ENCODE measurements at places on chromosomes 6 and 20.

- no peak for DNase-seq
Measured at GRCh38 chr6:21666201-21666691, 72.7 kb downstream of the SOX4 start.

DNA sequence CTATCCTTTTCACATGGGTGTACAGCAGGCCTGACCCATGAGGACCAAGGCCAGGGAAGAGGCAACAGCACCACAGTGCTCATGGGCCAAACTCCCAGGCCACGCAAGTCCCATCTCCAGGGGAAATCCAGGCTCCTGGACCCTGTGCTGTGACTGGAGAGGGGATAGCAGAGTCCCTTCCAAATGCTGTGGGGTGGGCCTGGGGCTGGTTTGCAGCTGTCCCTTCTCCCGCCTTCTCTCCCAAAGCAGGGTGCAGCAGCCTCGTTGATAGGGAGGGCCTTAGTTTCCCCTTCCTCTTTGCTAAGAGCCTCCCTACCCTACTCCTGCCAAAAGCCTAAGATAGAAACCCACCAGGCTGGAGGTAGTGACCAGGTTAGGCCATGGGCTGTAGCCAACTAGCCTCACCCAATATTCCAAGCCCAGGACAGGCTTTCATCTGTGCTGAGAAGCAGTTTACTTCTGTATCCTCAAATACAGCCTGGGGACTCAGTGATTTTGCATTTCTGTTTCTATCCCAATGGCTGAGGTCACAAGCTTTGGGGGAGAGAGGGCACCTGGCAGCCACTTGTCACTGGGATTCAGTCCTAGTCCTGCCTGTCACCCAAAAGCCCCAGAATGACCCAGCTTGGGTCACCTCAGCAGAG lies 1.4 kb downstream of the CTSZ start:
- DNase-seq = no peak

- no peak for DNase-seq
Measured at GRCh38 chr6:79602859-79603258, 28.3 kb upstream of the SH3BGRL2 start.

DNA sequence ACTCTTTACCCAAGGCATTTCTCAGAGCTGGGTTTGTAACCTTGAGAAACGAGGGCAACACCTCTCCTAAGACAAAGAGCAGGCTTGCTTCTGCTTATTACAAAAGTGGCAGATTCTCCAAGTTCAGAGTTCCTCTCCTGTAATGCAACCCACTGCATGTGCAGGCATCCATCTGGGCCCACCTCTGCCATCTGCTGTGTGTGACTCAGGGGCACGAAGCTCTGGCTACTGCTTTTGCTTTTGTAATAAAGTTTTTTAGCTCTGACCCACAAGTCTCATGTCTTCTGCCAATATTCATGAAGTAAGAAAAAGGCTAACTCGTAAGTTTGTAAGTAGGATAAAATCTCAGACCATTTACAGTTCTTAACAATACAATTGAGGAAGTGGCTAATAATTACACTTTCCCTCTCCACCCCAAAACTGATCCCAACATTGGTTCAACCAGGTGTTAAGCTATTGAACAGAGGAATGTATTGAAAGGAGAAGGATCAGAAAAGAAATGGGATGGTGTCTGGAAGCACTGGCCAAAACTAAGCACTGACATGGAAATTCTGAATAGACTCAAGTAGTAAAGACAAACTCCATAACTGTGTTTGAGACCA lies 51.7 kb upstream of the SMLR1 start:
- DNase-seq = no peak

- DNase-seq = no peak
Measured at GRCh38 chr6:116691154-116691553, 10.1 kb downstream of the KPNA5 start.

DNA sequence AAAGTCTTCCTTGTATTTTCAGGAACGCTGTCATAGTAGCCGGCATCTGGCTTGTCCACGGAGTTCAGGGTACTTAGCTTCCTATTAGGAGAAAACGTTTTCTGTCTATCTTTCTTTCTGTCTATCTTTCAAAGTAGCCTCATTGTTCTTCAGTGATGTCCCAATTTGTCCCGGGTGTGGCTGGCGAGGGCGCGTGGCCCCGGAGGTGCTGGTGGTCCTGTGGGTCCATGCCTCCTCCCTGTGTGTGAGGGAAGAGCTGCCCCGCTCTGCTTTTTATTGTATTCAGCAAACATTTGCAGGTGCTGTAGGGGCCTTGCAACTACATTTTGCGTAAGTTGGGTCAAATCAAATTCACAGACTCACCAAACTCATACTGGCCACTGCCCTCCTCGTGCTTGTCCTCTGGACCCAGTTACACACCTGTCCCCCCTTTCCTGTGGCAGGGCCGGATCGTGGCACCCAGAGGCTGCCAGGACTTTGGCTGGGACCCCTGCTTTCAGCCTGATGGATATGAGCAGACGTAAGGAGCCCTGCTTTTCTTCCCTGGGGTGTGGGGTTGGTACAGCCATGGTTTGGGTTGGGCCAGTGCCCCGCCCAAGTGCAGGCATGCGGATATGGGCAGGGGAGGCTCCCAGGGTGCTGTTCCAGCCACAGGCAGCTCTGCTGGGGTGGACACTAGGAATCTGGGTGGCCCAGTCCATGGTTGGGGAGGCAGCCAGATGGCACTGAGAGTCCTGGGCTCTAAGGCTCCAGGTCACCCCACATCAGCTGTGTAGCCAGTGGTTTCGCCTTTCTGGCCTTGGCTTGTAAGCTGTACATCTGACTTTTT lies 12.3 kb downstream of the ITPA start:
- no peak for DNase-seq

GRCh38 chr6:161396539-161396938 lies 122.7 kb upstream of the AGPAT4 start:
- no peak for DNase-seq

DNA sequence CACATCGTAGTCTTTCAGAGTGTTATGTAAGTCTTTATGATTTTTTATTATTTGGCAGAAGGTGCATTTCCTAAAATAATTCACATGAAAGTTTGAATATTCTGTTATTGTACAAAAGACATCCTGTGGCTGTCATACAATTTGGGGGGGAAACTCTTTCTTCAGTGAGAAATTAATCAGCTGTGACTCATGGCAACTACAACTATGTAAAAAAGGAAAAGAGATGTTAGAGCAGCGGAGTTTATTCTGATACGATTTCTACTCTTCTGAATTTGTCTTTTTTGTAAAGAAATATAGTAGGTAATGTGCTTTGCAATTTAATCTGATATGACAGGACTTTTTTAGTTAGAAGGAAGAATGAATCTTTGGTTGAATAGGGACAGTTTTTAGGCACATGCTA lies 14.2 kb downstream of the COL19A1 start:
- no peak for DNase-seq

DNA sequence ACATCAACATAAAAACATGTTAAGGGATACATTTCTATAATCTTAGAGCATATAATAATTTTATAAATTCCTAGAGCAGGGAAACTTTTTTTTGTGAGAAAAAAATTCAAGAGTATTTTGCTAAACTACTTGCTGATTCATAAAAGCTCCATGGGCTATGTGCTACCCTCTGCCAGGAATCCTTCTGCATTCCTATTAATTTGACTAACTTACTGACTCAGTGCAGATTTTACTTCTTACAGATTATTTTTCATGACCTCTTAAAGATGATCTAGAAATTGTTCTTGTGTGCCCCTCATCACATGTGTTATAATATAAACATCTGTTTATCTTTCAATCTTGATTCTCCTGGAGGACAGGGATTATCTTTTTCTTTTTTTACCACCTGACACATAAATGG lies 5.7 kb downstream of the VTA1 start:
- no peak for DNase-seq

DNA sequence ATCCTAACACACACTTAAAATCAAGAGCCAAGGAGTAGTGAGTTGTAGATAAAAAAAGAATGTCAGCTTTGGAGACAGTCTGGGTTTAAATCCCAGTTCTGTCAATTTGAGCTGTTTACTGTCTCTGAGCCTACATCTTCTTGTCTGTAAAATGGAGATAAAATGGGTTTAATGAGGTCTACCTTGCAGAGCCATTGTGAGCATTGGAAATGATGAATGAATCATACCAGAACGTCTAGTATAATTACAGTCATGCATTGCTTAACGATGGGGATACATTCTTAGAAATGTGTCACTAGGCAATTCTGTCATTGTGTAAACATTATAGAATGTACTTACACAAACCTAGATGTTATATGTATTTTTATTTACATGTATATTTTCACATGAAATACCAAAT lies 17.6 kb upstream of the SGK2 start:
- no peak for DNase-seq

GRCh38 chr6:149846321-149846720 lies 17.8 kb downstream of the LRP11 start:
- DNase-seq = no peak

DNA sequence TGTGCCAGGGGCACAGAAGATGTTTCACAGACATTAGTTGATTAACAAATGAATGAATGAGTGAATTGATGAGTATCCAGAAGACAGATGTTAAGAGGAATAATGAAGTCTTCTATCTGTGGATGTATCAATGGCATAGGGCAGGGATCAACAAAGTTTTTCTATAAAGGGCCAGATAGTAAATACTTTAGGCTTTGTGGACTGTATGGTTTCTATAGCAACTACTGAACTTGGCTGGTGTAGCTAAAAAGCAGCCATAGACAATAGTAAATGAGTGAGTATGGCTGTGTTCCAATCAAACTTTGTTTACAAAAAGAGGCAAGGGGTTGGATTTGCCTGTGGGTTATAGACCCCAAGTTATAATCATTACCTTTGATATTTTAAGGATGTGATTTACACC lies 144.0 kb downstream of the PRL start:
- no peak for DNase-seq

GRCh38 chr6:24356310-24356973 lies 1.4 kb downstream of the DCDC2 start:
- no peak for DNase-seq

DNA sequence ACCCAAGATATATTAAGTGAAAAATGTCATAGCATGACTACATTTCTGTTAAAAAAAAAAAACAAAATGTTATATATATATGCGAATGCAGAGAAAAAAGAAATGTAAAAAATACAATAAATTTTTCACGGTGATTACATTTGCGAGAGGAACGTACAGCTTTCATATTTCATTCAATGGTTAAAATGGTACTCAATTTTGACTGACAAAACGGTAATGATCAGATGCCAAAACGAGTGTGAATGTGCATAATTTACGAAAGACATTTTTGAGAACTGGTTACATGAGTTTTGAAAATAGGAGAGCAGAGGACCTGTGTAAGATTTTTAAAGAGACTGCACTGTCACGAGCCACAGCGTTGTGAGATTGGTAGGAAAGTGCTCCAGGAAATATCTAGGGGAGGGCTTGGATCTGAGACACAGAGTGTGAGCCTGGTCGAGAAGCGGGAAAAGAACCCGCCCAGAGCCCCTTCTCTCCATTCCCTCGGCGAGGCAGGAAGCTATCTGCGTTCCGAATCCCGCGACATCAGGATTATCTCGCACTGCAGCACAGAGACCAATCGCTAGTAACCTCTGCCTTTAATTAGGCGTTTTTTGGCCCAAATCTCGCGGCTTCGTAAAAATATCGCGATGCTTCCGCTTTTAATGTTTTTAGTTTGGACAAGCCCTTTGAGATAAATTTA lies 28.5 kb downstream of the TRIM27 start:
- DNase-seq = peak; percentile 88

- DNase-seq = no peak
Measured at GRCh38 chr6:39752835-39753724, 27.9 kb upstream of the KIF6 start.

GRCh38 chr6:6753301-6753700 lies 164.8 kb downstream of the LY86 start:
- no peak for DNase-seq

GRCh38 chr6:20148433-20148832 lies 63.8 kb downstream of the MBOAT1 start:
- no peak for DNase-seq

DNA sequence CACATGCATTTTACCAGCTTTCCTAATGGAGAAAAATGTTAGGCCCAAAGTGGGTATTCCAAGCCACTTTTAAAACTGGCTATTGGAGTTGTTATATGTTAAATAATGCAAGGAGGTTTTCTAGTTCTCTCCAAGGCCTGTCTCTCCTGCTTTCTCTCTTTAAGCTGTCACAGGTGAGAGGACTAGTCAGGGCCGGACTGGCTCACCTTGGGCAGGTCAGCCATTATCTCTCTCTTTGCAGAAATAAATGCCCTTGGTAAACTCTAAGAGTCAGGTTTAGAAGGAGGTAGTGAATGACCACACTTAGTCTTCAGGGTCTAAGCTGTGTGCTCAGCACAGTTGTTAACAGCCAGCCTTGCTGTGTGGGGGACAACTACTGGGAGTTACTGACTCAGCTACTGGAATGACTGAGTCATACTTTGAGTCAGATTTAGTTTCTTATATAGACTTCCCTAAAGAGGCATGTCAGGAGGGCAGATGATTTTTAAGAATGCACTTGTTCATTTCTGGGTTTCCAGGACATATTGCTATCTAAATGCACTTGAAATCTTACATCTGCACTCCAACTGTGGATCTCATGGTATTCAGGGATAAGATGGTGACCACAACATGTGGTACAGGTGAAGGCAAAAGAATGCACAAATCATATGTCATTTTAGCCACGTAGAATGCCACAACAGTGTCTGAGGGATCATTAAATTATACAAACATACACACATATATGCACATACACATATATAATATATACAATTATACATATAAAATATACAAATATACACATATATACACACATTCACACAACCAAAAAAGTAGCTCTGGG lies 719.4 kb downstream of the EPM2A start:
- DNase-seq = peak; percentile 20

- DNase-seq = no peak
Measured at GRCh38 chr20:15487682-15488081, 1085.6 kb downstream of the KIF16B start.

DNA sequence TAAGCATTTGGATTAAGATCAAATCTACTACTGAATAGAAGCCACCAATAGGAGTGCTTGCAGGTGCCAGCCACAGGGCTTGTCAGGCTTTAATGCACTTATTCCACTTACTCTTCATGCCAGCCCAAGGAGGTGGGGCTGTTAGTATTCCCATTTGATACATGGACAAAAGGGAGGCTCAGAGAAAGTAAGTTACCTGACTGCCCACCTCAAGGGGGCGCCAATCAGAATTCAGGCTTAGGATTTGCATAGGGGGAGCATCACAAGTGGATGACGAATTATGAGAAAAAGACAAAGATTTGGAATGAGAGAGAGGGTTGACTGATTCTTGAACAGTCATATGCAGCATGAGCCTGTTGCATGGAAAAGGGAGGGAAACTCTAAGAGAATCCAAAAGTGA lies 188.4 kb upstream of the TSHZ2 start:
- peak; percentile 28 for DNase-seq

All from activated naive CD4-positive, alpha-beta T cell treated with anti-CD3 and anti-CD28 coated beads, Interleukin-2, amount 50 U/mL, for 16 hours (primary cell).